Prostate gland (tissue), 2 donors: ENCODE measurements at places on chromosomes 5 and 9. TPM values are rescaled to one million over a fixed set of nuclear protein-coding genes. Genes with fewer than 3 reads are reported as not detected.

DNA sequence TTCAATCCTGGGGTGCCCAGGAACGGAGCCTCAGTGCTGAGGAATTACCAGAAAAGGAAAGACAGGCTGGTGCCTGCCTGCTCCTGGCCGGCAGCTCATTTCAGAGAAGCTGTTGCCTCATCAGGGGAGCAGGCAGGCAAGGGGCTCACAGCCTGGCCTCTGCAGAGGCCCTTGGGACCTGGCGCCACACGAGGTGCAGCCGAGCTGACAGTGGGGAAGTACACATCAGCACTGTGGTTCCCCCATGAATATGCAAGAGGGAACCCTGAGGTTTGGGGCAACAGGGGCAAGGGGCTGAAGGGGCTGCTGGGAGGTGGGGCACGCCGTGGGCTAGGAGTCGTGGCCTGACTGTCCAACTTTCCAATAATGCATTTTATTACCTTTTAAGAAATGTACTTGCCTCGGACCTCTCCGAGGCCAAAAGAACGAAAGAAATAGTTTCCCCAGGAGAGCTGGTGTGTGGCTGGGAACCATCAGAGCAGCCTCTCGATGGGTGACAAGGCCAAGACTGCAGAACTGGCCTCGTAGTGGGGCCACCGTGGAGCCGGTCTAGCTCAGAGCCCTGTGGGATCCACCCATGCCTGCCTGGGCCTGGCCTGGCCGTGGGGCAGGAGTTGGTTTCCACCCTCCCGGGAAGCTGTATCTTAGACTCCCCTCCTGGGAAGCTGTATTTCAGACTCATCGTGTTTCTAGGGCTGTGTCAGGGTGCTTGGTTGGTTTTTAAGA is 198.6 kb downstream of the PAX5 start:
- H3K4me1 ChIP-seq, result no peaks in the 10 kb centered on the region
- DNase-seq, result no peak
- no peaks in the 10 kb centered on the region for H3K27me3 ChIP-seq
- no peak overlapping the region for H3K4me3 ChIP-seq

GRCh38 chr5:131595088-131596033 is 39.7 kb downstream of the RAPGEF6 start:
- H3K4me3 ChIP-seq, result no peak overlapping the region
- DNase-seq, result no peak
- no peak overlapping the region for H3K27ac ChIP-seq
- no peaks in the 10 kb centered on the region for H3K36me3 ChIP-seq
- H3K4me1 ChIP-seq, result no peaks in the 10 kb centered on the region

DNA sequence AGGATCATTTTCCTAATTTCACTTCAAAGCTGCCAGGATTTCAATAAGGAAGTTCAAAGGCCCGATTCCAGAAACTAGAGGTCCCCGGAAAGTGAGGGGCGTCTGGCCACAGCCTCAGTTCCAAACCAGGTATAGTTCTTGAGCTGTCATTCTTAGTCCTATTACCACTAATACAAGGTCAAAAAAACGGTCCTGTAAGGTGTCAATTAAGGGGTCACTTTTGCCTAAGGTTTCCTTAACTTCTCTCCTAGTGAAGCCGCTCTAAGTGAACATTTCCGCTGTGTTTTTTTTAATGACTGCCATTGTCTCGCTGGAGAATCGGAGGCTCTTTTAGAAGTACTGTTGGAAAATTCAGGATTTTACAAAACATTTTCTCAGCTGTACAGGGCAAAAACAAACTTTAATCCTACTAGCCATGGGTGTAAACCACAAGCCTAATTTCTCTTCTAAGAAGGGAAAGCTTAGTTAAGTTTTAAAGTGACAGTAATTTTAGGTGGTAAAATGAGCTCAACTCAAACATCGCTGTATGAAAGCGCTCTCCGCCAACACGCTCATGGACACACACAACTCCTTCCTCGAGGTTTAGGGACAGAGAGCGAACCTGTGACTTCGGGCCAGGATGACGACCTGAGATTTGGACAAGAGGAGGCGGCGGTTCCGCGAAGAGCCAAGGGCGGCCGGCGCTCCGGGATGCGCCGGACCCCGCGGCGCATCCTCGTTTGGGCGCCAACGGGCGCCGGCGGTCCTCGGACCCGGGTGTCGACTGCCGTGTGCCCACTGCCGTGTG is 76.7 kb upstream of the IFNE start:
- no peak for DNase-seq
- peaks cover 3% of the 10 kb centered on the region for H3K27me3 ChIP-seq
- peak overlapping the region; percentile 40 for H3K27ac ChIP-seq
- peak overlapping the region; percentile 48 for H3K4me3 ChIP-seq

DNA sequence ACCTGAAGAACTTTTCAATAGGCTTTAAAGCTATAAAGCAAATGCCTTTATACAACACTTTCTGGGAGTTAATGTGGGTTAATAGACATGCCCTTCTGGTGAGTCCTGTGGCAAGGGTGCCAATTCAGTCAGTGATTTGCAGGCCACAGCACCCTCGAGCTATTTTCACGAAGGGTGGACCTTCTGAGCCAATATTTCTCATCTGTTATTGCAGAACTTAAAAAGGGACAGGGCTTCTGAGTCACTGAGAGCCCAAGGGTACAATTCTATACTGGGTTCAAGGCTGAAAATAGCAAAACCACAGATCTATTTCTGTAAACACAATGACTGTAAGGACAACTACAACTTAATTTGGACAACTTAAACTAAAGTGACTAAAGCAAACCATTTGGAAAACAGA is 92.8 kb downstream of the GABRG2 start:
- H3K4me3 ChIP-seq, result no peak overlapping the region
- no peaks in the 10 kb centered on the region for H3K36me3 ChIP-seq
- no peaks in the 10 kb centered on the region for H3K4me1 ChIP-seq
- no peaks in the 10 kb centered on the region for H3K27me3 ChIP-seq

- H3K4me1 ChIP-seq, result no peaks in the 10 kb centered on the region
- no peak for DNase-seq
- H3K27me3 ChIP-seq, result no peaks in the 10 kb centered on the region
- H3K36me3 ChIP-seq, result no peaks in the 10 kb centered on the region
Observed at GRCh38 chr5:163917747-163918146, 412.3 kb downstream of the MAT2B start.

Gene TMEM174
- total RNA-seq, result not detected

Gene HAVCR2
- total RNA-seq, result 2.8 TPM

DNA sequence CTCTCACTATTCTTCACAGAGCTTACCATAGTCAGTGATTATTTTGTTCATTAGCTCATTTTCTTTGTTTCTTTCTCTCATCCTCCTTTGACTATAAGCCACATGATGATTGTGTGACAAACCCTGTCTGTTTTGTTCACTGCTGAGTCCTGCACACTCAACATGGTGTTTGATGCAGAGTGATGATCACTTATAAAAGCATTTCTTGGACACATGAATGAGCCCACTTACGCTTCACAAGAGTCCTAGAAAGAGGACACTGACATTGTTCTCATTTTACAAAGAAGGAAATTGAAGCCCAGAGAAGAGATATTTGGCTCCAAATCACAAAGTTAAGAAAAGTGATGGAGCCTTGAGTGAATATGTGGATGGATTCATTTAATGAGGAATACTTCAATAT is 13.4 kb downstream of the ABLIM3 start:
- no peak overlapping the region for H3K27ac ChIP-seq
- no peaks in the 10 kb centered on the region for H3K36me3 ChIP-seq
- H3K27me3 ChIP-seq, result no peaks in the 10 kb centered on the region
- H3K4me1 ChIP-seq, result no peaks in the 10 kb centered on the region
- H3K4me3 ChIP-seq, result no peak overlapping the region
- no peak for DNase-seq

DNA sequence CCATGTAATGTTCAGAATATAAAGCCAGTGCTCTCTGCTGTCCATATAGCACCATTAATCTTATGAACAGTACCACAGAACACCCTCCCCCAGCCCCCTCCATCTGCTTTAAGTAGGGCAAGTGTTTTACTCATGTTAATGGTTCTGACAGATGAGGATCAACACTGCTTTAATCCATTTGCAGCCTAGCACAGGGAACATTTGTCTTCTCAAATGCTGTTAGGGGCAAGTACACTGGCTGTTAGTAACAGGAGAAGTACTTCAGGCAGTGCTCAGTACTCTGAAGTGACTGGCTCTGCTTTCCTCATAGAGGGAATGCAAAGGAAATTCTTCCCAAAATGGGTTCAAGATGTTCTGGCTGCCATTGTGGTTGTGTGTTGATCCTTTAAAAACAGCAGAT is 202.6 kb downstream of the DCP2 start:
- no peak for DNase-seq
- H3K36me3 ChIP-seq, result no peaks in the 10 kb centered on the region
- H3K27me3 ChIP-seq, result no peaks in the 10 kb centered on the region
- no peak overlapping the region for H3K4me3 ChIP-seq
- H3K4me1 ChIP-seq, result no peaks in the 10 kb centered on the region

DNA sequence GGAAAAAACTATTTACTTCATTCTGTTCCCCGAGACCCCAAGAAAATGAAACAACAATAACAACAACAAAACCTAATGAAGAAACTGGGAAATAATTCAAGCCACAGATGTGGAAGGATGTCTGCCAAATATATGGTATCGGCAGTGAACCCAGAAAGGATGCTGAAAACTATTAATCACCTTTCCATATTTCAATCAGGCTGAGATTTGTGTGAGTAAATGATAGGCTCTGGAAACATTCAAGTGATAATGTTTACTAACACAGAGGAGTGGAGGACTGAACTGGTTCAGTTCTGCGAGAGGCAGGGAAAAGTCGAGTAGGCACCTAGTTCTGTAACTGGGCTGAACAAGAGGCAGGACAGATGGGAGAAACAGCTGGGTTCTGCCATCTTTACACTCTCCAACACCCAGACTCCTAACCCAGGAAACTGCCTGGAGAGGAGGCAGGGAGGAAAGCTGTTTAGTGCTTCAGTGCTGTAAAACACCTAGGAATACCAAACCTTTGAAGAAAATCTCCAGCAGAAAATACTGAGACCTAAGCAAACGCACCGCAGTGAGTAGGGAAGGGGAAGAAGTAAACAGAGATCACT is 96.8 kb upstream of the GNA14 start:
- no peak for DNase-seq
- no peaks in the 10 kb centered on the region for H3K27me3 ChIP-seq
- no peaks in the 10 kb centered on the region for H3K4me1 ChIP-seq

DNA sequence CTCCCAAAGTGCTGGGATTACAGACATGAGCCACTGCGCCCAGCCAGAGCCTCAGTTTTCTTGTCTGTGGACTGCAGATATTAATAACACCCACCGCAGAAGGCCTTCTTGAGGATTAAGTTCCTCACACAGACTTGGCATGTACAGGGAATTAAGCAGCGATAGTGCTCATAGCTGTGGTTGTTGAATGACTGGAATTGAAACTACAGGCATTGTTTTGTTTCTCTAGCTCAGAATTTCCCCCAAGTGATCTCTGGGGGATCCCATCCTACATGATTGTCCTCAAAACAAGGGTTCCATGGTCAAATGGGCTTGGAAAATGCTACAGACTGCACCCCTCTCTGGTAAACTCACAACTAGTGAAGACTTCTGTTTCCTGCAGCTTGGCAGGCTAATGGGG is 44.2 kb upstream of the TDRD7 start:
- H3K36me3 ChIP-seq, result no peaks in the 10 kb centered on the region
- H3K27ac ChIP-seq, result no peak overlapping the region
- H3K4me3 ChIP-seq, result no peak overlapping the region
- H3K4me1 ChIP-seq, result no peaks in the 10 kb centered on the region

Gene C5orf52
- total RNA-seq, result not detected

Gene PTGS1
- 6.2 TPM for total RNA-seq

Gene RRAGA
- total RNA-seq, result 63.4 TPM

Gene PRSS3
- total RNA-seq, result 0.23 TPM

GRCh38 chr5:111143910-111144309 is 51.8 kb downstream of the WDR36 start:
- H3K27me3 ChIP-seq, result no peaks in the 10 kb centered on the region
- DNase-seq, result no peak
- H3K27ac ChIP-seq, result no peak overlapping the region

GRCh38 chr5:93591323-93591945 is 8.4 kb downstream of the NR2F1 start:
- no peaks in the 10 kb centered on the region for H3K36me3 ChIP-seq
- H3K4me3 ChIP-seq, result peak overlapping the region; percentile 8
- DNase-seq, result no peak
- H3K27ac ChIP-seq, result peak overlapping the region; percentile 42
- H3K4me1 ChIP-seq, result no peaks in the 10 kb centered on the region

DNA sequence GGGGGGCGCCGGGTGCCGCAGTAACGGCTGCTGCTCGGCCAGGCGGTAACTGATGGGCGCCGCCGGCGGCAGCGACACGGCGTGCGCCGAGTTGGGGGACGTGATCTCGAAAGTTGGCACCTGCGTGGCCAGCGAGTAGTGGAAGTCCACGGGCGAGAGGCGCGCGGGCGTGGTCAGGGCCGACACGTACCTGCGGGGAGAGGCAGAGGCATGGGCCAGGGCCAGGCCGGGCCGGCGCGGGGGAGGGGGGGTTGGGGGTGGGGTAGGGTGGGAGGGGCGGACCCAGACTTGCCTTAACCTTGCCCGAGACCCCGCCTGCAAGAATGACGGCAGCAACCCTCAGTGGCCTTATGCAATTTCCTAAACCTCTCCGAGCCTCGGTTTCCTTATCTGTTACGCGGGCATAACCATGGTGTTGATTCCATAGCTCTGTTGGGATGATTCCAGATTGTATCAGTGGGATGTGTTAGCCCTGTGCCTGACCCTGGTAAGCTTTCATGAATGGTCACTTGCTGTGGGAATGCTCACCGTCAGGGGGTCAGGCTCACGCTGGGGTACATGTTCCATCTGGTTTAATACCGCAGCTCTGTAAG is 53.0 kb downstream of the PSD2 start:
- no peaks in the 10 kb centered on the region for H3K27me3 ChIP-seq
- H3K27ac ChIP-seq, result peak overlapping the region; percentile 46
- H3K4me1 ChIP-seq, result no peaks in the 10 kb centered on the region
- no peak for DNase-seq
- no peaks in the 10 kb centered on the region for H3K36me3 ChIP-seq

- no peaks in the 10 kb centered on the region for H3K4me1 ChIP-seq
- no peak for DNase-seq
- no peaks in the 10 kb centered on the region for H3K27me3 ChIP-seq
- H3K36me3 ChIP-seq, result no peaks in the 10 kb centered on the region
- no peak overlapping the region for H3K4me3 ChIP-seq
Observed at GRCh38 chr5:168796000-168796399, 216.8 kb upstream of the PANK3 start.

Gene CCNO
- total RNA-seq, result 5.6 TPM

Gene ZBED3
- total RNA-seq, result 11.9 TPM

GRCh38 chr9:109467936-109468335 is 30.2 kb downstream of the PTPN3 start:
- H3K27ac ChIP-seq, result no peak overlapping the region
- H3K27me3 ChIP-seq, result no peaks in the 10 kb centered on the region
- no peaks in the 10 kb centered on the region for H3K36me3 ChIP-seq
- no peaks in the 10 kb centered on the region for H3K4me1 ChIP-seq
- no peak overlapping the region for H3K4me3 ChIP-seq

Gene CD14
- 22.9 TPM for total RNA-seq
